CD4-positive, CD25-positive, alpha-beta regulatory T cell (primary cell): ENCODE measurements at places on chromosomes 2 and 18.

DNA sequence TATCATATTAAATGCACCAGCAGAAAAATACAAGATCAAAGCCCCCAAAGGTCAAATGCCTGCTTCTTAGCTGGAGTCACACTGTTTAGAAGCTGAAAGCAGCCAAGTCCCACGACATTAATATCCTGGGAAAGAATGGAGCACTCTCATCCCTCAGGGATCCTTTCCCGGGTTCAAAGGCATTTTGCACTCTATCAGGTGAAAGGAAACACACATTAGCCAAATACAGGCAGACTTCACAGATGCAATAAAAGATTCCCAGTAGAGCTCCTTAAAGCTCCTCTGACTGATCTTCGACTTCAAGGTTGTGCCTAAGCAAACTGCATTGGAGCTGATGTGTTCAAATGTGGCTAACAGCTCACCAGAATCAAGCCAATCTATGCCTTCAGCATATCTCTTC is 158.4 kb downstream of the RNF152 start:
- H3K27me3 ChIP-seq, result no peaks in the 10 kb centered on the region
- no peak overlapping the region for H3K4me3 ChIP-seq
- no peak overlapping the region for H3K27ac ChIP-seq
- no peaks in the 10 kb centered on the region for H3K36me3 ChIP-seq
- no peaks in the 10 kb centered on the region for H3K4me1 ChIP-seq

DNA sequence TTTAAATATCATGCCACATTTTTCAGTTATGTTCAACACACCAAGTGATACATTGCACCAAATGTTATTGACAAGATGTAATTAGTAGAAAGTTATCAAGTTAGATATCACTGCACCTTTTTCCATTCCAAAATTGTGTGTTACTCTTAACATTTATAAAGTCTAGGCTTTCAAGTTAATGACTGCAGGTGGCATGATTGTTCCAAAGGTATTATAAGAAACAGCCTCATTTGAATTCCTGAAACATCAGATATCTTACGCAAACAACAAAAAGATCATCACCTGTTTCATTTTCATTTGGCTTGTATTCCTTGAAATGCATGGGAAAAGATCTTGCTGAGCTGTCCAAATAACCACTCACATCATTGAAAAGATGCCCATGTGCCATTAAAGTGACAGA is 1528.2 kb upstream of the ZEB2 start:
- no peak overlapping the region for H3K4me3 ChIP-seq
- no peak overlapping the region for H3K27ac ChIP-seq
- no peaks in the 10 kb centered on the region for H3K27me3 ChIP-seq
- H3K4me1 ChIP-seq, result no peaks in the 10 kb centered on the region
- no peaks in the 10 kb centered on the region for H3K36me3 ChIP-seq
- DNase-seq, result no peak

GRCh38 chr18:25962176-25962575 is 128.2 kb downstream of the SS18 start:
- no peaks in the 10 kb centered on the region for H3K4me1 ChIP-seq
- no peaks in the 10 kb centered on the region for H3K27me3 ChIP-seq
- H3K4me3 ChIP-seq, result no peak overlapping the region
- no peaks in the 10 kb centered on the region for H3K36me3 ChIP-seq

GRCh38 chr2:186044761-186045160 is 306.2 kb downstream of the FSIP2 start:
- H3K27ac ChIP-seq, result no peak overlapping the region
- H3K4me3 ChIP-seq, result no peak overlapping the region
- H3K36me3 ChIP-seq, result no peaks in the 10 kb centered on the region
- no peaks in the 10 kb centered on the region for H3K27me3 ChIP-seq

DNA sequence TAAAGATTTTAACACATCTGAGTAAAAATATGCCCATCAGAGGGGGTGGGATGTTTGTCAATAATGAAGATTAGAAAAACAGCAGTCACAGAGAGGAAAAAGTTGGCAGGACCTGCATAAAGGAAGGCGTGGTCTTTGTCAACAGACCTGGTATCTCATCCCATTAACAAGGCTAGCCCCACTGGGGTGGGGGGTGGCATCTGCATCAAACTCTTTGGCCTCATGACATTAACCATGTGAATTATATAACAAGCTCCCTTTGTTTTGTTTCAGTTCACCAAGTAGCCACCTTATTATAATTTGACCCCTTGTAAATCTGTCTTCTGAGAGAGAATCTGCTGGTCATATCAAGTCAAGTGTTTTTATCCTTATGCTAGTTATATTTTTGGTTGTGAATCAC is 28.8 kb downstream of the NEMP2 start:
- DNase-seq, result no peak
- no peak overlapping the region for H3K4me3 ChIP-seq
- no peak overlapping the region for H3K27ac ChIP-seq
- no peaks in the 10 kb centered on the region for H3K27me3 ChIP-seq
- peaks cover 83% of the 10 kb centered on the region for H3K36me3 ChIP-seq

- no peak overlapping the region for H3K4me3 ChIP-seq
- H3K27ac ChIP-seq, result no peak overlapping the region
- no peaks in the 10 kb centered on the region for H3K36me3 ChIP-seq
- H3K27me3 ChIP-seq, result no peaks in the 10 kb centered on the region
Observed at GRCh38 chr18:21314724-21315123, 72.7 kb downstream of the GREB1L start.

- no peak overlapping the region for H3K27ac ChIP-seq
- no peaks in the 10 kb centered on the region for H3K4me1 ChIP-seq
- DNase-seq, result no peak
- no peaks in the 10 kb centered on the region for H3K36me3 ChIP-seq
- no peak overlapping the region for H3K4me3 ChIP-seq
Observed at GRCh38 chr2:39922679-39923405, 143.8 kb upstream of the THUMPD2 start.
